Fibroblast of mammary gland (primary cell): ENCODE measurements at places on chromosomes 13 and 19.

DNA sequence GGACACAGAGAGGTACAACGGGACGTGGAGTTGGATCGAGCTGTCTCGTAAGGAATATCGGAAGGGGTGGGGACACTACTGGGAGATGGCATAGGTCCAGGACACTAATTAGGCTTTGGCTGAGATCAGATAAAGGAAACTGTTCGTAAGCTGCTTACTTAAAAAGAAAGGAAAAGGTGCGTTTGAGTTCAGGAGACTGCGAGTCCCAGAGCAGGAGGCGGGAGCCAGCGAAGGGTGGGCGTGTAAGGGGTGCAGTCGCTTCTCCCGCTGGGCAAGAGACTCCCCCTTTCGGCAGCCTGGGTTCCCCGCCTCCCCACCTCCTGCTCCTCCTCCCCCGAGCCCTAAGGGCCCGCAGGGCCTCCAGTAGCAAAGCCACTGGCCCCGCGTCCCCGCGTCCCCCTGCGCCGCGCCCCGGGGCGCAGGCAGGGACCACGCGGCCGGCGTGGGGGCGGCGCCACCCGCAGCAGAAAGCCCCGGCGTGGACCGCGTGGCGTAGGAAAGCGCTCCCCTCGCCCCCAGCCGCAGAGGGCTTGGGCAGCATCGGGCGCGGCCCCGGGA lies 547 bp downstream of the ABCC4 start:
- DNase-seq, result peak; percentile 57

DNA sequence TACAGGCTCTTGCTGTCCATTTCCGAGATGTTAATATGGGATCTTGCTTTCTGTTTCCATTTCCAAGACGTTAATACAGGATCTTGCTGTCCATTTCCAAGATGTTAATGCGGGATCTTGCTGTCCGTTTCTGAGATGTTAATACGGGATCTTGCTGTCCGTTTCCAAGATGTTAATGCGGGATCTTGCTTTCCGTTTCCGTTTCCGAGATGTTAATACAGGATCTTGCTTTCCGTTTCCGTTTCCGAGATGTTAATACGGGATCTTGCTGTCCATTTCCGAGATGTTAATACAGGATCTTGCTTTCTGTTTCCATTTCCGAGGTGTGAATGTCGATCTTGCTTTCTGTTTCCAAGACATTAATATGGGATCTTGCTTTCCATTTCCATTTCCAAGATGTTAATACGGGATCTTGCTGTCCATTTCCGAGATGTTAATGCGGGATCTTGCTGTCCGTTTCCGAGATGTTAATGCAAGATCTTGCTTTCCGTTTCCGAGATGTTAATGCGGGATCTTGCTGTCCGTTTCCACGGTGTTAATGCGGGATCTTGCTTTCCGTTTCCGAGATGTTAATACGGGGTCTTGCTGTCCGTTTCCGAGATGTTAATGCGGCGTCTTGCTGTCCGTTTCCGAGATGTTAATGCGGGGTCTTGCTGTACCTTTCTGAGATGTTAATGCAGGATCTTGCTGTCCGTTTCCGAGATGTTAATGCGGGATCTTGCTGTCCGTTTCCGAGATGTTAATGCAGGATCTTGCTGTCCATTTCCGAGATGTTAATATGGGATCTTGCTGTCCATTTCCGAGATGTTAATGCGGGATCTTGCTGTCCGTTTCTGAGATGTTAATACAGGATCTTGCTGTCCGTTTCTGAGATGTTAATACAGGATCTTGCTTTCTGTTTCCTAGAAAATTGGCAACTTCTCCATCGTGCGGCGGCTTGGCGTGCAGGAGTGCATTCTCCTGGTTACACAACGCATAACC lies 38.3 kb downstream of the PEX11G start:
- DNase-seq, result peak; percentile 44

- no peak for DNase-seq
These were observed 231.8 kb downstream of the SHISA2 start for GRCh38 chr13:25819856-25820530.

- DNase-seq, result no peak
These were observed 12.0 kb downstream of the KHSRP start for GRCh38 chr19:6412447-6413091.

- peak; percentile 49 for DNase-seq
These were observed 171.4 kb downstream of the OXGR1 start for GRCh38 chr13:96822895-96823294.

DNA sequence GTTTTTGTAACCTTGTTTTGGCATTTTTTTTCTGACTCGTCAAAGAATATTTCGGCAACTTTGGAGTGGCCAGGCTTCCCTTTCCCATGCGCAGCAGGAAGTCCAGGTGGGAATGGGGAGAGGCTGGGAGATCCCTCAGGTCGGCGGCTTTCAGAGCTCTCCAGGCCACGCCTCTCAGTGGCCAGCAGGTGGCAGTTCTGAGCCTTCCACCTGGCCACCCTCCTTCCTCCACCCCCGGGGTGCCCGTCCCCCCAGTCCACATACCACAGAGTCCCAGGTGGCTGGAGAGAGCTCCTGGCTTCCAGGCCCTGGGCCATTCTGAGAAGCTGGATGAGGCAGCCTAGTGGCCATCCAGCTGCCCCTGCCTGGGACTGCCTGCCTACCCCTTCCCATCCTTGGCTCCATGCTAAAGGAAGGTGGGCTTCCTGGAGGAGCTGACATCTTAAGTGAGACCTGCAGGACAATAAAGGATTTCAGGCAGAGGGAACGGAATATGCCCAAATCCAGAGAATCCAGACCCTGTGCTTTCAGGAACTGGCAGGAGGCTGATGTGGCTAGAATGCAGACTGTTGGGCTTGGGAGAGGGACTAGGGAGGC lies 46.3 kb downstream of the CCNE1 start:
- DNase-seq, result no peak
